ENCODE measurements at places on chromosomes 1 and 21. TPM values are rescaled to one million over a fixed set of nuclear protein-coding genes. Genes with fewer than 3 reads are reported as not detected.

DNA sequence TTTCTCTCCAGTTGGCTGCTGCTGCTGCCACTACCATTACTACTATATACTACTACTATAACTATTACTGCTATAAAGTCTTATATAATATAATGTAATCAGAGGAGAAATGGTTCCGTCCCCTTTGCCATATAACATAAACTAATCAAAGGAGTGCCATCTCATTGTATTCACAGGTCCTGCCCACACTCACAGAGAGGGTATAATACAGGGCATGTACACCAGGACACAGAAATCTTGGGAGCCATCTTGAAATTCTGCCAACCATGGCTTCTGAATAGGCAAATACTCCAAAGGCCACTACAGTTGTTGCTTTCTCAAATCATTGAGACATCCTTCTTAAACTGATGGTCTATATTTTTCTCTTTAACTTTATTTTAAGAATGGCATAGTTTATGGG lies 6.9 kb upstream of the ZRANB2 start:
- DNase-seq = no peak

DNA sequence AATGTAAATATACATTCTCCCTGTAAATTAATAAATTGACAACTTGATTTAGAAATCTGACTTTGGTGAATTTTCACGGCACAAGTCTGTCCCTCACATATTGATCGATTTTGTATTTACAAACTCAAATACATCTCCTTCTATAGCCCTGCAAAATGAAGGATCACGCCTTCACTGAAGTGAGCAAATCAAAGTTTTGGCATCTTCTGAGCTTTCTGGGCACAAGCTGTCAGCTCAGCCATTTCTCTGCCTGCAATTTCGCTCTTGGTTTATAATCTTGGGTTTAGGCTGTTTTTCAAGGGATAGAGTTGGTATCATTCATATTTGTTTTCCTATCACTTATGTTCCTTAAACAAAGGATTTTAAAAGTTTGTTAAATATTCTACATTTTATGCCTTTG lies 25.8 kb downstream of the ANP32E start:
- DNase-seq = no peak

DNA sequence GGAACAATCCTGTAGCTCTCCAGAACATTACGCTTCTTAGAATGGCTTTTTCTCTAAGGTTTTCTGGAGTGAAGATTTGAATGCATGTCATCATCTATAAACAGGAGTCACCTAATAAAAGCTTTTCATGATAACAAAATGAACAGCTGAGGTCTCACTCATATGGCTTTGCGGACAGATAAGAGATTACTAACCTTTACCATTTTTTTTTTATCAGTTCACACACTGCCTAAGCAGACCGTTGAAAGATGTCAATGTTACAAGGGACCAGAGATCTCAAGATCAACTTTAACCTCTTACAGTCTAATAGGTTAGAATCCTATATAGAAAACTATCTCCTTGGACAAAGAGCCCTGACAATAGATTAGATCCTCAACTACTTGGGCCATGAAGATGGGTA lies 41.4 kb downstream of the SCMH1 start:
- DNase-seq = no peak

DNA sequence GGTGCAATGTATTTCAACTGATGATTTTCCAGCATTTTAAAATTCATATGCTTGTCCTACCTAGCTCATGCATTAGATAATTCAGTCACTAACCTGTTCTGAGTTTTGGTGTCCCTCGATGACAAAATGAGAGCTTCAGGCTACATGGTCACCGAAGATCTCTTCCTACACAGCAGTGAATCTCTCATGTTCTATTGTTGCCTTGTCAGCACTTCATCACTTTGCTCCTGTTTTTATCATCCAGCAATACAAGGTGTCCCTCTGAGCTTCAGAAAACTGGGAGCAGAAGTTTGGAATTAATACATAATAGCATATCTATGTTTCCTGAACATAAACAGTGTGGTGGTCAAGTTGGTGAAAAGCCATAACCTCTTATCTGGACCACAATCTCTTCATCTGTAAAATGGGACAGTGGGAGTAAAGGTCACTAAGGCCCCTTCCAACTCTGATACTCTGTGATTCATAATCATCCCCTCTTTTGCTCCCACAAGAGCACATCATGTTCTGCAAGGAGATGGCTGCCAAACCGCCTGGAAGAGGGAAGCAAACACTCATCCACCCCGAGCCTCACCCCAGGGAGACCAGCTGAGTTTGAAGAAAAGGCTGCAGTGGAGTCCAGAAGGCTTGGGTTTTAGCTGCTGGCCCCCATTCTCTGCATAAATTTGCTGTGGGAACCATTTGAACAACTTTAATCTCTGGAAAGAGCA lies 137.9 kb upstream of the F3 start:
- peak; percentile 43 for DNase-seq

DNA sequence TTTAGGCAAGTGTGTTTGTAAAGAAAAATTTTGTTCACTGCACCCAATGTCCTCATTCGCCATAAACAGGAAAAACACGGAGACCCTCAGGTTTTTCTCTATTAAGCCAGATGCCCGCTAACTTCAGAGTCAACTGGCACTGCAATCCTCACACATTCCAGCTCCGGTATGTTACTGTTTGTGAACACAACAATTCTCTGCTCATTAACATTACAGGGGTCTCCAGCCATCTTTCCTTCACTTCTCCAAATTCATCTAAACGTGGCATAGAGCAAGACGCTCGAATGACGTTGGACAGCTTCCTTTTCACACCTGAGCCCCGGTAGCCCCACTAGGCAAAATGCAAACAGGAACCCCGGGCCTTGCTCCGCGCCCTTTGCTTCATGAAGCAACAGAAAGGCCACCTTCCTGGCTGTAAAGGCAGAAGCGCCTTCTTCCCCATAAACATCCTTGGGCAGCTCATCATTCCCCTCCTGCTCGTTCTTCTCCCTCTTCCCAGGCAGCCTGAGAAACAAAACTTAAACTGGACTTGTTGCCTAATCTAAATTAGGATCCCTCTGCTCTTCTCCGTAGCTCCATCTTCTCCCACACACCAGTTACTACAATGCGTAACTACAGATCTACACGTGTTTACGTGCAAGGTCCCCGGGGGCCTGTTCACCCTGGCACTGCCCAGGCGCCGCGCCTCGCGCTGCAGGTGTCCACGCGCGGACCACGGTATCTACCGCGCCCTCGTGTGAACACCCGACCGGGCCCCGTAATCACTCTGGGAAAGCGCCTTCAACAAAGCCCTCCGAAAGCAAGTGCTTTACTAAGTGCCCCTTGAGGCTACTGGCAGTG lies 1.2 kb downstream of the LBR start:
- no peak for DNase-seq

DNA sequence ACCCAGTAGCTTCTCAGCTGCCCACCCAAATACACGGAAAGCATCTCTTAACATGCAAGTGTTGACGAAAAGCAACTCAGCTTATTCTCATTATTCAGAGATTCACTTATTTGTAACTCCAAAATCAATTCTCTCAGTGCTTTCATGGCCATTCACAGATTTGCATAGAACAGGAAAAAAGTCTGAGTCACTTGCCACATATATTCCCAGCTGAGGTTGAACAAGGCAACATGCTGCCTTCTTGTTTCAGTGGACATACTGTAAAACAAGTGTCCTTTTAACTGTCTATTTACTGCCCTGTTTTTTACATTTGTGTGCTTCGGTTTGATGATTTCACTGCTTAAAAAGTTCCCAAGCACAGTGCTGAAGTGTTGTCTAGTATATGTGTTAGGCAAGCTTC lies 273.0 kb downstream of the LTN1 start:
- no peak for DNase-seq

- no peak for DNase-seq
Observed at GRCh38 chr21:31553926-31554325, 105.6 kb upstream of the SOD1 start.

GRCh38 chr1:230145953-230146476 lies 79.0 kb downstream of the GALNT2 start:
- no peak for DNase-seq

DNA sequence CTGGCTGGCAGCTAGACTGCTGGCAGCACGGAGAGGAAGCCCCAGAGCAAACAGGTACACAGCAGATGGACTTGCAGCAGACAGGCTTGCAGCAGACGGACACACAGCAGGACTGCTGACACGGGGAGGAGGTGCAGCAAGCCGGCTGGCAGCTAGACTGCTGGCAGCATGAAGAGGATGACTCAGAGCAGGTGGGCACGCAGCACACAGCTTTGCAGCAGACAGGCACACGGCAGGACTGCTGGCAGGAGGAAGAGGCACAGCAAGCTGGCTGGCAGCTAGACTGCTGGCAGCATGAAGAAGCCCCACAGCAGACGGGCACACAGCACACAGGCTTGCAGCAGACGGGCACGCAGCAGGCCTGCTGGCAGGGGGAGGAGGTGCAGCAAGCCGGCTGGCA lies 498 bp downstream of the KRTAP10-2 start:
- no peak for DNase-seq

- no peak for DNase-seq
Observed at GRCh38 chr1:16971341-16972188, 8.9 kb downstream of the MFAP2 start.

DNA sequence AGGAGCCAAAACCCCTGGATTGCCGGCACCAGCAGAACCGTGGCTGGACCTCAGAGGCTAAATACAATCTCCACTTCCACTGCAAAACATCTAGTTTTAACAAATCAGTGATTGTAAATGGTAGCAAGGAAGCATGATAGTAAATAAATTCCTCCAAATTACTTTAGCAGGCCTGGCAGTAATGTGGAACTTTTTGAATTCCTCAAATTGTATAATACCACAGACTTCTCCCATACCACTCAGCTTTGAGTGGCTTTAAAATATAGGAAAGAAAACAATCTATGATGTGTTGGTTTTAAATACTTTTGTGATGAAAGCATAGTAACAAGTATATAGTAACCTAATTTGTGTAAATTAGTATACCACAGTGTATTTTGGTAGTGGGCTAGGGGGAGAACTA lies 34.1 kb downstream of the NIBAN1 start:
- no peak for DNase-seq

- no peak for DNase-seq
Observed at GRCh38 chr1:16352842-16353535, 709 bp upstream of the FBXO42 start.

- DNase-seq = no peak
Observed at GRCh38 chr1:28482138-28482537, 23.7 kb upstream of the RCC1 start.

- DNase-seq = no peak
Observed at GRCh38 chr1:226148121-226148648, 38.4 kb downstream of the ACBD3 start.

GRCh38 chr21:21051109-21052055 lies 53.2 kb downstream of the NCAM2 start:
- DNase-seq = no peak

Gene ACP6
- 14.2 TPM for total RNA-seq

Gene S100A5
- total RNA-seq = not detected

Gene COL16A1
- 13.4 TPM for total RNA-seq

Gene SMIM12
- total RNA-seq = 74.2 TPM

Gene LMX1A
- not detected for total RNA-seq

Gene NBPF4
- total RNA-seq = not detected

Gene MPL
- 0.89 TPM for total RNA-seq

Gene PPFIA4
- total RNA-seq = 17.1 TPM

All from heart right ventricle (tissue), 16 donors.